ENCODE measurements at places on chromosomes 2 and 18. TPM values are rescaled to one million over a fixed set of nuclear protein-coding genes. Genes with fewer than 3 reads are reported as not detected.

The PCARE gene
- not detected for total RNA-seq

The HOXD4 gene
- 5.8 TPM for total RNA-seq

The TNFRSF11A gene
- total RNA-seq = 4.6 TPM

The ICA1L gene
- 14.4 TPM for total RNA-seq

The NETO1 gene
- 0.32 TPM for total RNA-seq

All from breast epithelium (tissue), 4 donors.